ENCODE measurements at places on chromosomes 4 and X. TPM values are rescaled to one million over a fixed set of nuclear protein-coding genes. Genes with fewer than 3 reads are reported as not detected.

- DNase-seq = no peak
Measured at GRCh38 chrX:132375941-132376340, 112.9 kb downstream of the MBNL3 start.

DNA sequence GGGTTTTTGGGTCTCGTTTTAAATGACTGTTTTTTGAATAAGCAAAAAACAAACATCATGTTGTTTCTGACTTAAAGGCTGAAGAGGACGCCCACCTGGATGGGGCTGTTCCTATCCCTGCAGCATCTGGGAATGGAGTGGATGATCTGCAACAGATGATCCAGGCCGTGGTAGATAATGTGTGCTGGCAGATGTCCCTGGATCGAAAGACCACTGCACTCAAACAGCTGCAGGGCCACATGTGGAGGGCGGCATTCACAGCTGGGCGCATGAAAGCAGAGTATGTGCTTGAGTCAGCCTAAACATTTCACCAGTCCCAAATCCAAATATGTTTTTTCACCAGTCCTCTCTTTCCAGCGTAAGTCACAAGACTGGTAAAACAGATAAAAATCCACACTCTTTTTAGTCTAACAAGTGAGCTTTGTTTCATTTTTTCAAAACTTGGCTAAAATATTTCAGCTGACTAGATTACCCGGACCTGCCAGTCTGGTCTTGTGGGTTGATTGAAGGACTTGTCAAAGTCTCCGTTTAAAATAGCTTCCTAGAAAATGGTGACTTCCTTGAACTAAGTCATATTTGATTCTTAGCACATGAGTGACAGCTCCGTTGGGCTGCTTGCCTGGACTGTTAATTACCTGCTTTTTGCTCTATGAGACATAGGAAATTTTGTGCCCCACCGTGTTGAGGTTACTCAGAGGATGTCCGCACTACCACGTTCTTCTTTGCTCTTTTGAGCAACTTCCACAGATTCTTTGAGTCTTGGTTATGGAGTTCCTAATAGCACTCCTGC is 20.8 kb downstream of the ENOPH1 start:
- no peak for DNase-seq

- no peak for DNase-seq
Measured at GRCh38 chrX:115183980-115184379, 5.2 kb upstream of the RBMXL3 start.

GRCh38 chr4:108466936-108467902 is 153.2 kb upstream of the RPL34 start:
- DNase-seq = no peak

DNA sequence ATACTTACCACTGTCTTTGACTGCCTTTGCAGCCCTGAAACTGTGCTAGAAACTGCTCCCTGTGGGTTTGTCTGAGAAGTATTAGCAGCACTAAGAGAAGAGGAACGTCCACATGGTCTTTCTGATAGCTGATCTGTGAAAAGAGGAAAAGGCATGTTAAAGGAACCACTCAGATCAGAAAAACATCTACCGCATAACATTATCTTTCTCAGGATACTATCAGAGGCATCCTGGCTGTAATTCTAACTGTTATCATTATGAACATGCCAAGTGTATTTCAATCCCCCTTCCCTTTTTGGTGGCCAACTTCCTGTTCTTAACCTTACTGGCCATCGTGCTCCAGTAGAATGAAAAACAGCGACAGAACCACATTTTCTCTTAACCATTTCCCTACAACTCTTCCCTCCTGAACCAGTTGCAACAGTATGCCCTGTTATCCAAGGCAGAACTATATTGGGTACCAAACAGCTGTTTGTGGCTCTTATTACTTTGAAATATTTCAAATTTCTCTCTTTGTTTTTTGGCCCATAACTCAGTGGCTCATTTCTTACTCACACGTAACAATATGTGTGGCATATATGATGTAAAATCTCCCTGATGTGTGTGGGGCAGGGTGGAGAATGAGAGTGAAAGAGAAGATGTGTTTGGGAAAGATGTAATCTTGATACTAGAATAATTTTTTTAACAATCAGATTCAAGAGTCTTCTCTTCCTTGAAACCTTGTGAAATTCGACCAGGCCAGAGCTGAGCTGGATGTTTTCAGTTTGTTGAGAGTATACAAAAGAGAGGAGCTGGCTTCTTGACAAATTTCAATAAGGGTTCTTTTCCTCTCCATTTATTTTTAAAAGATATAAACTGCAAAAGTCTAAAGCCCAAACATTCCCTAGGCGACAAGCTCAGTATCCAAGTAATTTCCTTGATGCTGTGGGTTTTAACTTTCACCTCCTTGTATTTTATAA is 35.2 kb downstream of the ARHGEF6 start:
- DNase-seq = no peak

The MAGEC2 gene
- not detected for total RNA-seq

Data from aorta (tissue), 5 donors.